Activated CD4-positive, alpha-beta T cell treated with anti-CD3 and anti-CD28 coated beads, Interleukin-2, amount 10 ng/mL, durations not matched to agents 24 days and 14 days (primary cell): ENCODE measurements at places on chromosomes 12 and 14. TPM values are rescaled to one million over a fixed set of nuclear protein-coding genes. Genes with fewer than 3 reads are reported as not detected.

Gene SETD3
- total RNA-seq, result 57.9 and 59.0 TPM in 2 replicates

Gene OR4K1
- not detected in 2 replicates for total RNA-seq

Gene NTN4
- total RNA-seq, result not detected in 2 replicates

Gene SLC6A12
- total RNA-seq, result not detected in 2 replicates

Gene KCNC2
- total RNA-seq, result not detected in 2 replicates

Gene KRT3
- total RNA-seq, result 0.14 TPM in 2 replicates

Gene TMPO
- total RNA-seq, result 326 and 353 TPM in 2 replicates

Gene IL31
- 2.5 TPM in 2 replicates for total RNA-seq

Gene KRT5
- not detected in 2 replicates for total RNA-seq

Gene AP1G2
- 135 and 142 TPM in 2 replicates for total RNA-seq

Gene BEGAIN
- total RNA-seq, result 3.0 and 4.8 TPM in 2 replicates

Gene PLEKHG7
- not detected in 2 replicates for total RNA-seq

Gene TROAP
- total RNA-seq, result 49.9 and 51.6 TPM in 2 replicates

GRCh38 chr14:101947577-101947903 is 16.8 kb upstream of the DYNC1H1 start:
- no peak for DNase-seq

GRCh38 chr12:3119756-3120601 is 42.8 kb downstream of the TSPAN9 start:
- no peak for DNase-seq

GRCh38 chr14:99315197-99315596 is 43.2 kb upstream of the BCL11B start:
- DNase-seq, result no peak

DNA sequence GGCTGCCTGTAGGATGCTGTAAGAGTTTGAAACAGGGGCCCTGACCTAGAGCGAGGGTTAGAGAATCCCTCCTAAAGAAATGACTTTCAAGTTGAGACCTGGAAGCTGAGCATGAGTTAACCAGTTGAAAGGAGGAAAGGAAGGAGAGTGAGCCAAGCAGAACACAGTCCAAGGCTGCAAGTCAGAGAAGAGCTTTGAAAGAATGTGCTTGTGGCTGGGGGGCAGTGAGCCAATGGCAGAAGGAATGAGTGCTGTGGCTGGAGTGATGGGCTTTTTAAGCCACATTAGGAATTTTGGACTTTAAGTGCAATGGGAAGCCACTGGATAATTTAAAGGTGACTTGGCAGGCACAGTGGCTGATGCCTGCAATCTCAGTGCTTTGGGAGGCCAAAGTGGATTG is 18.1 kb downstream of the CDKN1B start:
- peak; percentile 61 for DNase-seq

DNA sequence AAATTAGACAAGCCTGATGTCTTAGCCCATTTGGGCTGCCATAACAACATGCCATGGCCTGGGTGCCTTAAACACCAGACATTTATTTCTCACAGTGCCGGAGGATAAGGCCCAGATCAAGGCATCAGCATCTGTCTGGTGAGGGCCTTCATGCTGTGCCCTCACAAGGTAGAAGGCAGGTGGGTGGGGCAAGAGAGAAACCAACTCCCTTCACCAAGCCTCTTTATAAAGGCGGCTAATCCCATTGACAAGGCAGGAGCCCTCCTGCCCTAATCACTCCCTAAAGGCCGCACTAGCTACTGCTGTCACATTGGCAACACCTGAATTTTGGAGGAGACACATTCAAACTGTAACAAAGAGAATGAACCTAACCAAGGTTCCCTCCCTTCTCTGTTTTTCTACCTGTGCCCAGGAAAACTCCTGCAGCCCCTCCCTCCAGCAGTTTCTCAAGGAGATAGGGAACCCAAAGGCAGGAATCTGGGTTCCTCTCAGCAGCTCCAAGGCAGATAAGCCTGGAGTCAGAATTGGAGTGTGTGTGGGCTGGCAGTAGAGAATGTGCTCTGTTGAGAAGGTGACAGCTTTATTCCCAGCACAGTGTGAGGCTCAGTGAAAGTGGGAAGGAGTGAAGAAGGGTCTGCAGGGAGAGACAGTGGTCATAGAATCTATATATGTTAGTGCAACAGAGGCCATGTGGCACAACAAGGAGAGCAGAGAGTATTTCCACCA is 21.7 kb upstream of the GPATCH2L start:
- no peak for DNase-seq

- peak; percentile 18 for DNase-seq
Observed at GRCh38 chr12:34406228-34406995, 384.1 kb downstream of the ALG10 start.

DNA sequence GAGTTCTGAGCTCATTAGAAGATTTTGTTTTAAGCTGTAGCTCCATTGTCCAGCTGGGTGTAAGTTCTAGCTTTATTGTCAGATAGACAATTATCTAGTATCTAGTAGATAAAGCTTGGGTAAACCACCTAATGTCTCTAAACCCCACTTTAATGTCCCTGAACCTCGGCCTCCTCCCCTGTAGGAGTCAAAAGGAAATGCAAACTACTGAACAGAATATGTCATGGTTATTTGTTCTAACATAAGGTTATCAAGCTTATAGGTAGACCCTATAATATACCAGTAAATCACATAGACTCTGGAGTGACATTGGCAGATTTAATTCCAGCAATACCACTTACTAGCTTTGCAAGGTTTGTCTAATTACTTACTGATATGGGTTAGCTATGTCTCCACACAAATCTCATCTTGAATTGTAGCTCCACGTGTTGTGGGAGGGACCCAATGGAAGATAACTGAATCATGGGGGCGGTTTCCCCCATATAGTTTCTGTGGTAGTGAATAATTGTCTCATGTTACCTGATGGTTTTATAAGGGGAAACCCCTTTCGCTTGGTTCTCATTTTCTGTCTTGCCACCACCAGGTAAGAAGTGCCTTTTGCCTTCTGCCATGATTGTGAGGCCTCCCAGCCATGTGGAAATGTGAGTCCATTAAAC is 29.4 kb downstream of the BCAT1 start:
- no peak for DNase-seq

- DNase-seq, result no peak
Observed at GRCh38 chr12:71045781-71046180, 112.0 kb downstream of the TSPAN8 start.

GRCh38 chr12:49019443-49020324 is 1.1 kb upstream of the PRKAG1 start:
- DNase-seq, result peak; percentile 82

DNA sequence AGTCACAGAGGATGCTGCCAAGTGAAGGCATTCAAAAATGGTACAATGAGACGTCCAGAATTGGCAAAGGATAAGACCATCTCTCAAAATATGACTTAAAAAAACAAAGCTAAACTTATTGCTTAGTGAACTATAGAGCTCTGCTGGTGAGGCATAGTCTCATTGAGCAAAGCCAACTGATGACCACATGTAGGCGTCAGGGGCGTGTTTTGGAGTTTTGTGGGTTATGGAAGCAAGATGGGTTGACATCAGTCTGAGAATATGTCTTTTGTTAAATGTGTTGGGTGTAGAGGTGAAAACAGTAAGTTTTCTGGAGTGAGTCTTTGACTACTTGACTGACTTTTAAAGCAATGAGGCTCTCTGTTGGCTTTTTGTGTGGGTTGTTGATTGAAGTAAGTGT is 47.2 kb downstream of the ATL1 start:
- no peak for DNase-seq

GRCh38 chr12:104846056-104846767 is 111.9 kb downstream of the SLC41A2 start:
- no peak for DNase-seq

- DNase-seq, result no peak
Observed at GRCh38 chr12:132583736-132584135, 26.6 kb downstream of the LRCOL1 start.

GRCh38 chr12:130672089-130672820 is 43.8 kb downstream of the RIMBP2 start:
- no peak for DNase-seq

DNA sequence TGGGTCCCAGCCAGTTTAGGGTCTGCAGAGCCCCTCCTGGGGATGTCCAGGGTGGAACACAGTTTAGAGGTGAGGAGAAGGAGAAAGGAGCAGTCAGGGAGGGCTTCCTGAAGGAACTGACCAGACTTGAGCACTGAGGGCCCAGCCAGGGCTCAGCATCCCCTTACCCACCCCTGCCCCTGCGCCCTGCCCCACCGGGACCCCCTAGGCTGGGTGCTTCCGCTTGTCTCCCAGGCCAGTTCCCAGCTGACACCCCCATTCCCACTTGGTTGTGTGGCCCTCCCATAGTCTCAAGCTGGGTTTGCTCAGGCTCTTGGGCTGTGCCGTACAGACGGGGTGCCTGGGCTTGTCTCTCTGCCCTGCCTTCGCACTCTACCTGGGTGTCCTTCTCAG is 26.3 kb upstream of the KIF26A start:
- no peak for DNase-seq

DNA sequence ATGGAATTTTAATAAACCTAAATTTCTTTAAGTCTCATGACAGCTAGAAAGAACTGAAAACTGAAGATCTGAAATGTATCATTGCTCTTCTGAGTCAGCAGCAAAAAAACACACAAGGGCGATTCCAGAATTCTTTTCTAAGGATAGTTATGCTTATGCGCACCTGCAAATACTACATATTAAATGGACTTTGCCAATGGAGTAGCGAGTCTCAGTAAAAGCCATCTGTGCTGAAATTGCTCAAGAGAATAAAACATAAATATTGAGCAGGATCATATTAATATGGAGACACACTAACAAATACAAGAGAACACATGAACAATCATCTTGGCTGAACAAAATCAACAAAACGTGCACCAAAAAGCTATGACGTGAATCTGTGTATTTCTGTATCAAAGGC is 73.7 kb downstream of the CPNE8 start:
- no peak for DNase-seq

- no peak for DNase-seq
Observed at GRCh38 chr12:45775964-45776363, 46.5 kb downstream of the ARID2 start.

DNA sequence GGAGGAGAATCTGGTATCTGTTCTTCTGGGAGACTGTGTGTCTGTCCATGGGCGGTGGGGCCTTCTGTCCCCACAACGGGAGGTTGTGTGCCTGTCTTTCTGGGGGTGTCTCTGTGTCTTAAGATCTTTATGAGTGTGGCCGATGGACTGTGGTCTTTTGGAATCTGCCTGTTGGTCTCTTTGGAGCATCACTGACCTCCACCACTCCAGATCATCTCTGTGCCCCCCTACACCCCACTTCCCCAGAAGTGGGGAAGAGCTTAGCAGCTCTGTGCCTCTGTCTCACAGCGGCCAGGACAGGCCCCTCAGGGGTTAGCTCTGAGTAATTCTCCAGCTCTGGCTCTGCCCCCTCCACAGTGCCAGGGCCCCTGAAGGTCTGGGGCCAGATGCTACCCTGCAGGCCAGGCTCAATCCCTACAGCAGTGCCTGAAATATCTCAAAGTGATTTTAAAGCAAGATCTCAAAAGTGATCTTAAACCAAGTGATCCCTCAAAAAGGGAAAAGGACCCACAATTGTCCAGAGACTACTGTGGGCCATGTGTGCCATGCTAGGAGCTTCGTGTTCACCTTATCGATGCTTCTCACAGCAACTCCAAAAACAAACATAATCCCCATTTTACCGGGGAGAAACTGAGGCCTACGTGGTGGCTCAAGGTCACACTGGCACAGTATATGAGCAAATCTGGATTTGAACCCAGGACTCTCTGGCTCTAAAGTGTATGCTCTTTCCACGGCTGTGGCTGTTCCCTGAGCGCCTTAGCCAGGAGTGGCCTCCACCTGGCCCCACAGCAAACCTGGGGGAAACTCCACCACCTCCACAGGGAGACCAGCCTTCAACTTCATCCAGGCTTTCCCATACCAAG is 26.0 kb upstream of the KRT78 start:
- DNase-seq, result no peak

DNA sequence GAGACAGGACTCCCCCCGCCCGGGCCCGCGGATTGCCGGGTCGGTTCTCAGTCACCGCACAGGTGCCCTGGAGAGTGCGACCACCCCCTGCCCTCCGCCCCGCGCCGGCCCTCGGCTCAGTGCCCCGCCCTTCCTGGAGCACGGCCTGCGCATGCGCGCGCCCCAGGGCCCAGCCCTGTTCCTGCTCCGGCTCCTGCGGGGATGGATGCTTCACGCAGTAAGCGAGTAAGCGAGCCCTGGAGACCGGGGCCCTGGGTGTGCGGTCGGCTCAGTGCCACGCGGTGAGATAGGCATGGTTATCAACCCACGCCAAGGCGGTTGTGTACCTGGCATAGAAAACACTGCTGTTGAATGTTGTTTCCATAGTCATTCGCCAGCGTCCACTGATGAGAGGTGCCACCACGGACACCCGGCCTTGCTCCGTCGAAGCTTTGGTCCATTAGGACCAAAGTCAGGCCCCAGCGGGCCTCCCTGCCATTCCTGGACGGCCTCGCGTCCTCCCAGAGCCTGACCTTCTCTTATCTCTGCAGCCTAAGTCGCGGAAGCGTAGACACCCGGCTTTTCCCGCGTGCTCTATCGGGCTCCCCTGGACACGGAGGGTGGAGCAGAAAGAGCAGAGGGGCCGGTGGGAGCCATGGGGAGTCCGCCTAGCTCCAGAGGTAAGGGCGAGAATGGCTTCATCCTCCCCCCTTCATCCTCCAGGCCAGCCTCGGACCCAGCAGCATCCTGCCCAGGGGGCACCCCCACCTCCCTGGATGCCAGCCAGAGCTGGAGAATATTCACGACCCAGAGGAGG is 90.6 kb downstream of the PAPOLA start:
- DNase-seq, result peak; percentile 92

DNA sequence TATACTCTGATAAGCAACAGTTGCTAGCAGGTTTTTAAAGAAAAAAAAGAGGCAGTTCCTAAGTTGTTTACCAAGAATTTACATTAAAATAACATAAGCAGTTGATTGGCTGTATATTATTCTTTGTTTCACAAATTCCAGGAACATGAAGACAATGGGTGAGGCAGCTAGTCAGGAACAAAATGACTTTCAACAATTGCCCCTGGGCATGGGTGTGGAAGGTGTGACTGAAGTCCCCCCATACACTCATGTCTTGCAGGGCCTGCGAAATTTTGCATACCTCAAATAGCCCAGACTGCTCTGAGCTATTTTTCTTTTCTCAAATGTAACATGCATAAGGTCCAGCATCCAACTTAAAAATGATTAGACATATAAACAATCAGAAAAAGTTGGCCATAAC is 267.2 kb upstream of the DIO3 start:
- peak; percentile 29 for DNase-seq

- no peak for DNase-seq
Observed at GRCh38 chr12:106687672-106688071, 86.8 kb upstream of the RIC8B start.

- DNase-seq, result no peak
Observed at GRCh38 chr14:30238936-30239335, 311.3 kb upstream of the PRKD1 start.

GRCh38 chr14:71804992-71805391 is 127.2 kb upstream of the RGS6 start:
- no peak for DNase-seq

- DNase-seq, result peak; percentile 73
Observed at GRCh38 chr14:50521912-50522341, 10.4 kb downstream of the MAP4K5 start.
